ENCODE measurements at places on chromosomes 16 and 17.
A peak's percentile ranks its signal among the peaks of the same experiment; 100 is the strongest.

DNA sequence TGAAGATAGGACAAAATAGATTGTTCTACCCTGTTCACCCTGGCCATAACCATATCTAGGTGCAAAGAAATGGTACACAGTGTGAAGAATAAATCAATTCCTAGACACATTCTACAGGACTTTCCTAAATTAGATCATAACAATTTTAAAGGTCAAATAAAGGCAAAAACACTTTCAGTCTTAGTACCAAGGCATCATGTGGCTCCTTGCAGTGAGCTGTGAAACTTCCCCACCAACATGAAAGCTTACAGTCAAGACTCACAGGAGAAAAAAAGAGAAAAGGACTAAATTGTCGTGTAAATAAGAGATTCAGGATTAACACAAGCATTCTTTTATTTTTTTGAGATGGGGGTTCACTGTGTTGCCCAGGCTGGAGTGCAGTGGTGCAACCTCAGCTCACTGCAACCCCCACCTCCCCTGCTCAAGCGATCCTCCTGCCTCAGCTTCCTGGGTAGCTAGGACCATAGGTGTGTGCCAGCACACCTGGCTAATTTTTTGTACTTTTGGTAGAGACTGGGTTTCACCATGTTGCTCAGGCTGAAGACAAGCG, 14.2 kb downstream of the NSMCE1 start:
- DNase-seq, result no peak

DNA sequence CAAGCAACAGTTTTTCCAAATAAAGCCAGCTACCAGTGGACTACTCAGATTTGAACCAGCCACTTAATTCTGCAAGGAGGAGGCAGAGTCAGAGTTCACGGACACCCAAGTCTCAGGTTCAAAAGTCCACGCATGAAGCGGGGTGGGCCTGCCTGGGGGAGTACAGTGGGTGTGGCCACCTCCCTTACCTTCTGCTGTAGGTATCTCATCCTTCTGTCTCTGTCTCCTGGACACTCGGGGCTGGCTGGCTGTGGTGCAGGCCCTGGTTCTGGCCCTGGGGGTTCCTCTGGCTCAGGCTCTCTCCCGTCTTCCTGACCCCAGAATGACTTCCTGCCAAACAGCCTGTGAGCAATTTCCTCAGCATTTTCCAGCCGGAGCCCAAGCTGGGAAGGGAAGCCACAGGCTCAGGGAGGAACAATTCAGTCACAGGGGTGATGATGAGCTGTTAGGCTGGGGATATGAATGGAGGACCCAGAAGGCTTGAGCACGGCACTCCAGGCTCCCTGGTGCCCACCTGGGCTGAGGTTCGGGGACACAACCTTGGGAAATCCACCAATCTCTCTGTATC, 101.9 kb downstream of the LITAF start:
- no peak for DNase-seq

- DNase-seq, result no peak
Observed at GRCh38 chr17:31225831-31226230, 71.2 kb downstream of the OMG start.

DNA sequence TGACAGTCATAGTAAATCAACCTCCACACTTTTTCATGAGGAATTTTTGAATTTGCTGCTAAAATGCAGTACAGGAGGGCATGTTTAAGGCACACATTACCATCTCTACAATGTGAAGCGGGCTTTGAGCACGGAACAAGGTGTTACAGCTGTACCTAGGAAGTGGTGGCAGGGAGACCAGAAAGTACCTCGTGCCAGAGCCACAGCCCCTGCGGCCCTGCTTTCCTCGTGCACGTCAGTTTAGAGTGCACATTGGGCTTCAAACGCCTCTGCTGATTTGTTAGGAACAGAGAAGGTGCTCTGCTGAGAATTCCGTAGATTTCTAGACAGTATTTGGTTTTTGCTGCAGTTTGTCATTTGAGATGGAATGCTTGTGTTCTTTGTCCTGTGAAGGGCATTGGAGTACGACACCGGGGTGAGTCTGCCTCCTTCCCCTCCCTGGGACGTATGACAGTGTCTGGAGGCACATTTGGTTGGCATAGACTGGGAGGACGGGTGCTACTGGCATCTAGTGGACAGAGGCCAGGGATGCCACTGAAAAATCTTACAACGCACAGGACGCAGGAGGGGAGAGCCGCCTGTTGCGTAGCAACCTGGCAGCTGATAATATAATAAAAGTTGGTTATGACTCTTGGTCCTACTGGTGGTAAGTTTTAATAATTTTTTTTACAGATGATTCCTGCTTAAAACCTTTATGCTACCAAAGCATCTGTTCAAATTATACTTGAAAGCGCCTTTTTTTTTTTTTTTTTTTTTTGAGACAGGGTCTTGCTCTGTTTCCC, 9.1 kb downstream of the FOXK2 start:
- no peak for DNase-seq

DNA sequence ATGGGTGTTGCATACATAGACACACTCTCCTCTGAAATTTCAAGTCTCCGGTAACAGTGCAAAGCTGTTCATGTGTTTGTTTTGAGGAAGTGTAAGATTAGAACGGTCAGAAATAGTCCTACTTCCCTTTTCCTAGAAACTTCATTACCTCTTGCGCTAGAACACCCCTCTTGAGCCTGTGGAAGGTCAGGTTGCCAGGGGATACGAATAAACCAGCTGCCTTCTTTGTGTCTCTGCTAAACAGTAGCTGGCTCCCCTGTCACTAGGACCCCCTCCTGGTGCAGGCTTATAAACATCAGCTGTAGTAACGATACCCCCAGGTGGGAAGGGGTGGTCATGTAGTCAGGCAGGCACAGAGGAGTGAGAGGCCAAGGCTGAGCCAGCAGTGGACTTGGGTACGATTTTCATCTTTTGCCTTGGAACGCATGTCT, 113.4 kb upstream of the RCVRN start:
- peak; percentile 25 for DNase-seq

- no peak for DNase-seq
Observed at GRCh38 chr16:79400462-79401149, 199.9 kb downstream of the MAF start.

- no peak for DNase-seq
Observed at GRCh38 chr16:49504023-49504364, 130.4 kb downstream of the C16orf78 start.

- no peak for DNase-seq
Observed at GRCh38 chr16:4874666-4875065, 27.4 kb downstream of the UBN1 start.

- no peak for DNase-seq
Observed at GRCh38 chr17:30237296-30238002, 2.0 kb upstream of the SLC6A4 start.

GRCh38 chr17:82232322-82232820, 3.5 kb downstream of the SLC16A3 start:
- DNase-seq, result no peak

DNA sequence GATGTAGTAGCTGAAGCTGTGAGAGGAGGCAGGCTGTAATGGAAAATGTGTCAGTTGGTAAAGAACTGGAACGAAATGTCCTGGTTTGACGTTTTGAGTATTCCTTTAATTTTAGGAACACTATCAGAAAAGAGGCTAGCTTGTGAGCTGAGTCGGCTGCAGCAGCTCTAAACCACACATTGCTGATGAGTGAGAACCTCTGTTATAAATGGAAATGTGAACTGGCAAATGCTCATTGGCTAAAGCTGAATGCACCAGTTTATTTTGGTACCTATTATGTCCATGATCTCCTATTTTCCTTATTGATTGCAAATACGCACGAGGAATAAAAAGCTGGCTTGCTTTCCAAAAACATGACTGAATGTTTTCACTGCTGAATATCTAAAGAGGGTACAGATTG, 11.0 kb upstream of the WIPI1 start:
- no peak for DNase-seq

- DNase-seq, result no peak
Observed at GRCh38 chr16:4380119-4381063, 8.7 kb downstream of the VASN start.

DNA sequence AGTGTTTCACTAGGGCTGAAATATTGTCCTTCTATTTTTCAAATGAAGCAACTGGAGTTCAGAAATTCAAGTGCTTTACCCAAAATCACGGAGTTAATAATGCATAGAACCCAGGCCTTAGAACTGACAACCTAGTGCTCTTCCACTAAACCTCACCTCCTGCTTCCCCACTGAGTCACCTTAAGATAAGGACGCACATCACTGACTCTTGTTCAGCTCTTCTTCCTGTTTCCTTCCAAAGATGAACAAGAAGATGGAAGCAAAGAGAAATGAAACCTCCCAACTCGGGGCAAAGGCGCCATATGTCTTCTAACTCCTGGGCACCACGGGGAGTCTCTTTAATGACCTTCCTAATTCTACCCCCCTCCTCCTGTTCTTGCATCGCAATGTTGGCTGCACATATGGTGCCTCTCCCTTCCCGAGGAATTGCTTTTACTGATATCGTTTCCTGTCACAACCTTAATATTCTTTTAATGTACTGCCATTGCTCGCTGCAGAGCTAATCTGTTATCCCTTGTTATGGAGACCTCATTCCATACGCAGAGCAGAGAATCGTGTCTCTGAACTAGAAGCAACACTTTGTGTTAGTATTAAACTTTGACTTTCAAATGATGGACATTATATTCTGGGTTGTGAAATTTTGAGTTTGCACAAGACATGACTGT, 591.4 kb downstream of the TMEM114 start:
- DNase-seq, result no peak

- no peak for DNase-seq
Observed at GRCh38 chr16:57773655-57774295, 28.5 kb downstream of the KIFC3 start.

DNA sequence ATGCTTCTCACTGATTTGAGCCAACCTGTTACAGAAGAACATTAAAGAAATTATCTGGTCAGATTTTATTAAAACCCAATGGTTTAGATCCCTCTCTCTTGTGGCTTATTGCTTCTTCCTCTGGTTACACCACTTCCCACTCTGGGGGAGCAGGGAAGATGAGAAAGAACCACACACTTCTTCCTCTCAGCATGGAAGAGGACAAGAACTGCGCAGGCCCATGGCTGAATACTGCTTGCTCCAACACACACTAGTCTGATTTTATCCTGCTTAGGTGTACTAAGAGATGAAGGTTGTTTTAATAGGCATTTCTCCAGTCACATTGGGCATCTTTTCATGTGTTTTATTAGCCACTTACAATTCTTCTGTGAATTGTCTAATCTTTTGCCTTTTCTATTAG, 27.6 kb downstream of the MAP3K3 start:
- no peak for DNase-seq

GRCh38 chr17:8326511-8327302, 12.9 kb upstream of the ODF4 start:
- peak; percentile 31 for DNase-seq

GRCh38 chr16:13453938-13454553, 465.9 kb upstream of the ERCC4 start:
- DNase-seq, result no peak

GRCh38 chr17:73203135-73203787, 10.4 kb downstream of the COG1 start:
- no peak for DNase-seq

DNA sequence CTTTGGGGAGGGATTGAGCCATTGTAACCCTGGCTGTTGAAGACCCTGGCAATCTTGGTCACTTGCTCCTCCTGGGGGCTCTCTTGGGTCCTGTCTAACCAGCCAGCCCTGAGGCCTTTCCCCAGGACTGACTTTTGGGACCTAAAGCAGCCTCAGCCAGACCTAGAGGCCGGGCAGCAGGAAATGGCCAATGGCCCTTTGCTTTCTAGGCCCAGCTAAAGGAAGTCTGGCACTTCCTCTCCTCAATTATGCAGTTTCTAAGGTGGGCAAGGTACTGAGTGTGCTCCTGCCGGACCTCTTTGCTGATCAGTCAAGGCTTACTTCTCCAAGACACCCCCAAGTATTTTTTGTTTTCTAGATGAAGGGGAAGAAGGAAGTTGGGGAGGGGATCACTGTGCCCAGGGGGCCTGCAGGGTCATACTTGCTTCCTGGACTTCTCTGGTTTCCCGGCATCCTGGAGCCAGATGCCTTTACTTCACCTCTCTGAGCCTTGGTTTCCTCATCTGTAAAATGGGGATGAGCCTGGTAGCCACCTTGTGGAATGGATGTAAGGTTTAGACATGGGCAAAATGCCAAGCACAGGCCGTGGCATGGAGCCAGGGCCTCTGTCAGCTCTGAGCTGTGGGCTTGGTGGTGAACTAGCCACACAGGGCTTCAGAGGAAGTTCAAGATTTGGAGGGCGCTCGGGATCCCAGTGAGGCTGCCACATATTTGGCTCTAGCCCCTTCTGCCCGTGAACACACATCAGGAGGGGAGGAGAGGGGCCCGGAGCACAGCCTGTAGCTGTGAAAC, 8.6 kb downstream of the CX3CL1 start:
- no peak for DNase-seq

DNA sequence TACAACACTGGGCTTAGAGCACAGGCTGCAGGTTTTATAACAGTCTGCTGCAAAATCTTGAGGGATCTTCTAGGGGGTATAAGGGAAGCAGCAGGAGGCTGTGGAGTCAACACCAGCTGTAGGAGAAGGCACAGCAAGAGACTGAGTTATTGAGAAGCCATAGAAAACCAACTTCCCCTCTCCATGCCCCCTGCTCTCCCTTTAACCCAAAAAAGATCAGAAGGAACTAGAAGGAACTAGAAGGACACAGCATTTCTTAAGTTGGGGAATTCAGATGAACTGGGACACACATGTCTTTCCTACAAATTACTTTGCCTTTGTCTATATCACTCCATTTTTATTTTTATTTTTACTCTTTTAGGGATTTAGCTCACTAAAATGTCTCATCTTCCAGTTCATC, 6.2 kb upstream of the CCL18 start:
- DNase-seq, result no peak

GRCh38 chr16:64950731-64951130, 171.1 kb downstream of the CDH11 start:
- DNase-seq, result no peak

- peak; percentile 71 for DNase-seq
Observed at GRCh38 chr17:79844869-79845600, 5.8 kb upstream of the CBX4 start.

DNA sequence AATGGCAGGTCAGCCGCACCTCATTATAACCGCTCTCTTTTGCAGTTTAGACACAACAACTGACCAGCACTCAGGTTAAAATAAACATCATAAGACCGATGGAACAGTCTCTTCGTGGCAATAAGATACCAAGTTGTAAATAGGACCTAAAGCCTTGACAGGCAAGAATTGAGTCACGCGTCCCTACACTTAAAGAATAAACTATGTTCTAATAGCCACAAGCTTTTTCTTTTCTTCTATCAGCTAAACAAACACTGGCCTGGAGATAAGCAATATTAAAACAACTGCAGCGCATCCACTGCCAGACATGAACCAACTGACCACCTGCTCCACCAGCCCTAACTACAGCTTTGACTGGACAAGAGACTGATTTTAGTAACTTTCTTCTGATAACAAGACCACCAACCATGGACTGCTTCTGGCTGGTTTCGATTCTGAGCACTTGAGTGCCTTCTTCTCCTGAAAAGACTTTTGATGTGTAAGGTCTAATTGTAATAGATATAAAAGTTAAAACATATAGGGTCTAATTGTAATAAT, 17.5 kb downstream of the SLFN12L start:
- DNase-seq, result no peak

Data from CD8-positive, alpha-beta T cell (primary cell).